Lower leg skin (tissue), 4 donors: ENCODE measurements at places on chromosomes 4 and X.

DNA sequence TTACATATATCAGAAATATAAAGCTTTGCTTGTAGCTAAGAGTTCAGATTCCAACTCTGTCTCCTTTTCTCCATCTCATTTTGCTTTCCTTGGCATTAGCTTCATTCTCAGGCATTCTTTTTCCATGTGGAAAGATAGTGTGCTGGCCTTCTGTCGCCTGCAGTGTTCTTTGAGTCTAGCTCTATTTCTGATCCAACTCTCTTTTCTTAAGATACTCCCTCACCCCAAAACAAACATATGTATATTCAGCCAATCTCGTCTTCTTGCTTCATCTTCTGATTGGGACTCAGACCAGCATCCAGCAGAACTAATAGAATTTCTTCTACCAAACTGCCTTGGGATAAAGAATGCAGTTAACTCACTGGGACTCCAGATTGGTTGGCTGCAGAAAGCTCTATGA, 532.2 kb downstream of the MID1IP1 start:
- DNase-seq, result no peak

GRCh38 chr4:57443787-57444186, 333.6 kb upstream of the IGFBP7 start:
- DNase-seq, result no peak

- DNase-seq, result no peak
Measured at GRCh38 chr4:143186649-143187048, 1.9 kb downstream of the USP38 start.

- DNase-seq, result no peak
Measured at GRCh38 chr4:153413842-153414241, 52.3 kb upstream of the TMEM131L start.

DNA sequence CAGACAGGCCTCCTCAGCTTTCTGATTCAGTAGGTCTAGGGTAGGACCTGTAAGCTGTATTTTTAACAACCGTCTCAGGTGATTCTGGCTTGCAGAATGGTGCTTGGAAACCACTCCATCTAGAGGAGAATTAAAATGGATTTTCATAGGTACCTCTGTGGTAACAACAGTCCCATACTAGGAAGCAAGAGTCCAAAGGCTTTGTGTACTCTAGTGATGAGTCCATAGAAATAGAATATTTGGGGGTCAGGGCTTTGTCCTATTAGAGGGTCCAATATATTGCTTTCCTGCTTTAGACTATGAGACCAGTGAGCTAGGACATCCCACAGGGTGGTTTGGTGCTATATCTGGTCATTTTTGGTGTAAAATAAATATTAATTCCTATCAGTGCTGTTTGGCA, 242.0 kb downstream of the SCFD2 start:
- no peak for DNase-seq

DNA sequence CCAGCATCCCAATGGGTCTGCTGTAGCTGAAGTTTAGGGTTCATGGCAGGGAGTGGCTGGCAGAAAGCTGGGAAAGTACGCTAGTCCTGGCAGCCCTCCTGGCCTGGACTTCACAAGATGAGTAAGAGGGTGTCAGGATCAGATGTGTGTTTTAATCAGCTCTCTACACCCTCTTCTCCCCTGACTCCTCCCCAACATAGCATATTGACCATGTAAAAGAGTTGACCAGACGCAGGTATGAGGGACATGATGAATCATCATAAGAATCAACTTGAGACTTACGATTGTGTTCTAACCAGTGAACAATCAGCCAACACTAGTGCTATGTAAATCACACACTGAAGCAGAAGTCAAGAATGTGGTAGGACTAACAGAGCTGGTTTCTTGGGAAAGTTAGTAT, 5.3 kb downstream of the SOWAHB start:
- DNase-seq, result no peak

DNA sequence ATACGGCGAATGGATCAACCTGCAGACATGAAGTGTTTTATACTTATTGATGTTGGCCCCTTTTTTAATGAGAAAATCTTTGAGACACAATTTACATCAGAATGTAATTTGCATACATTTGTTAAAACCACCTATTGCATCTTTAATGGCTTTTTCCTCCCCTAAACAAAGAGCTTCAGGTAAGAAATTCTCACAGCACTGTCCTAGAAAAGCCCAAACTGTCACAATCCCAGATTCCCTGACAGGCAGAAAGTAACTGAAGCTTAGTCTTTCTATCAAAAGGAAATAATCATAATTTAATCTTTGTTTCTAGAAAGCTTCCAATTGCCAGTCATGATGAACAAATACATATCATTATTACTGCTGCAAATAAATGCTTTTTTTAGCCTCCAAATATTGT, 407.9 kb downstream of the TMA16 start:
- no peak for DNase-seq

- DNase-seq, result no peak
Measured at GRCh38 chrX:52933976-52934703, 24.2 kb downstream of the FAM156A start.

GRCh38 chrX:82945332-82945731, 562.8 kb upstream of the POU3F4 start:
- DNase-seq, result no peak

GRCh38 chr4:89708903-89709421, 128.0 kb downstream of the SNCA start:
- no peak for DNase-seq
